ENCODE measurements at places on chromosomes 11 and 22.
A peak's percentile ranks its signal among the peaks of the same experiment; 100 is the strongest.

- no peak for DNase-seq
Measured at GRCh38 chr11:86740628-86741483, 59.5 kb upstream of the PRSS23 start.

GRCh38 chr22:46681010-46681409, 57.0 kb downstream of the CERK start:
- peak; percentile 15 for DNase-seq

DNA sequence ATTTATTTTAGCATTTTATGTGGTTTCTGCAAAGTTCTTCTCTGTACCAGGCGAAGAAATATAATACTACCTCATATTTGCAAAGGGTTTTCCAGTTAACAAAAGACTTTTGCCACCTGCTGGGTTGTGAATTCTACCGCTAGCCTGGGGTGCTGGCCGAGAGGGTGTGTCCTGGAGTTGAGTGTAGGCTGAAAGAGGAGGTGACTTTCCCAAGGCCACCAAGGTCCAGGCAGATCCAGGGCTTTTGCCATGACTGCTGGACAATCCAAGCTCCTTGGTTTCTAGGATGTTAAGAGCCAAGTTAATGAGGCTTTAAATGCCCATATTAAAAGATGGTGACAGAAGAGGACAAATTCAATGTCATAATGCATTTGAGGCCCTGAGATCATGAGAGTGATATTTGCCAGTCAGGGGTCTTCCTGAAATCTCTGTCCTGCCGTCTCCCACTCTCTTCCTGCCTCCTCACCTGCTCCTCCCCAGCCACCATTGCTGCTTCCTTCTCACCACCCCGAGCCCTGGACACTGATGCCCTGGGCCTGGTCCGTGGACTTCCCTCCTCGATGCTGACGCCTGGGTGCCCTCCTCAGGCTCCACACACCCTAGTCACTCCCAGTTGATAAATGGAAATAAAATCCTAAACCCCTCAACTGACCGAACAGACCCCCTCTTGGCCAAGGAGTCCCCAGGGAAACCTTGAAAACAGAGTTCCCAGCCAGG, 825.6 kb downstream of the TBC1D22A start:
- DNase-seq = no peak

GRCh38 chr22:29914165-29914564, 31.2 kb downstream of the MTMR3 start:
- no peak for DNase-seq

GRCh38 chr22:46953968-46954765, 191.7 kb downstream of the TBC1D22A start:
- DNase-seq = no peak

DNA sequence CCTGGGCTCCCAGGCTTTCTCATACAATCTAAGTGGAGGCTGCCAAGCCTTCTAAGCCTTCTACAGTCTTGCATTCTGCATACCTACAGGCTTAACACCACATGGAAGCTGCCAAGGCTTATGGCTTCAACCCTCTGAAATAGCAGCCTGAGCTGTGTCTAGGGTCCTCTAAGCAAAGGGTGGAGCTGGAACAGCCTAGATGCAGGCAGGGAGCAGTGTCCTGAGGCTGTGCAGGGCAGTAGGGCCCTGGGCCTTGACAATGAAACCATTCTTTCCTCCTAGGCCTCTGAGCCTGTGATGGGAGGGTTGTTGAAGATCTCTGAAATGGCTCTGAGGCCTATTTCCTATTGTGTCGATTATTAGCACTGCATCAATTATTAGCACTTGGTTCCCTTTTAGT, 150.9 kb upstream of the GRK3 start:
- no peak for DNase-seq

DNA sequence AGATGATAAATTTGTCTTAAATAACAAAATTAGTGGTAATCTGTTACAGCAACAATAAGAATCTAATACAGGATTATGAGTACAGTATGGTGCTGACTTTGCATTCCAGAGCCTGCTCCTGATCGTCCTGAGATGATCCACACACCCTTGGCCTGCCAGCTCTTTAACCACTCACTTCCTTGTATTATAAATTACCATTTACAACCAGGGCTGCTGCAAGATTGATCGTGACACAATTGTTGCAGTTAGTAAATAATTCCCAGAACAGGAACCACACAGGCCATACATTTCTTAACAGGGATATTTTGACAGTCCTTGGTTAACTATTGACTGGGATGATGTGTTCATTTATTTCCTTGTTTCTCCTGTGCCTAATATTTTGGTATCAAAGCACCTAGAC, 3.8 kb upstream of the CBLIF start:
- DNase-seq = no peak

DNA sequence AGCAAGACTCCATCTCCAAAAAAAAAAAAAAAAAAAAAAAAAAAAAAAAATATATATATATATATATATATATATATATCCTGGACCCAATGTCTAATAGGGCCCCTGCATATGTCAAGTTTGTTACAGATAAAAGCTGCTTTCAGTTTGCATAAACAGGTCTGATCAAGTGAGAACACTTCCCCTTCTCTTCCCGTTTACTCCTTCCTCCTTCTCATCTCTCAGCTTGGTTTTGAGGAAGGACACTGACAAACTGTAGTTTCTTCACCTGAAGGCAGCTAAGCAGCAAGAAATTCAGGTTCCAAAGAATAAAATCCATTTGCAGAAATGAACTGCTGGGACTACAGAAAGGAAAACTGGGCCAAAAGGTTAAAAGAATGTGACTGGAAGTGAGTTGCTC, 11.7 kb downstream of the THOC5 start:
- no peak for DNase-seq

GRCh38 chr11:119116235-119116594, 5.2 kb upstream of the HINFP start:
- no peak for DNase-seq

GRCh38 chr11:32110795-32111194, 19.9 kb downstream of the RCN1 start:
- no peak for DNase-seq

DNA sequence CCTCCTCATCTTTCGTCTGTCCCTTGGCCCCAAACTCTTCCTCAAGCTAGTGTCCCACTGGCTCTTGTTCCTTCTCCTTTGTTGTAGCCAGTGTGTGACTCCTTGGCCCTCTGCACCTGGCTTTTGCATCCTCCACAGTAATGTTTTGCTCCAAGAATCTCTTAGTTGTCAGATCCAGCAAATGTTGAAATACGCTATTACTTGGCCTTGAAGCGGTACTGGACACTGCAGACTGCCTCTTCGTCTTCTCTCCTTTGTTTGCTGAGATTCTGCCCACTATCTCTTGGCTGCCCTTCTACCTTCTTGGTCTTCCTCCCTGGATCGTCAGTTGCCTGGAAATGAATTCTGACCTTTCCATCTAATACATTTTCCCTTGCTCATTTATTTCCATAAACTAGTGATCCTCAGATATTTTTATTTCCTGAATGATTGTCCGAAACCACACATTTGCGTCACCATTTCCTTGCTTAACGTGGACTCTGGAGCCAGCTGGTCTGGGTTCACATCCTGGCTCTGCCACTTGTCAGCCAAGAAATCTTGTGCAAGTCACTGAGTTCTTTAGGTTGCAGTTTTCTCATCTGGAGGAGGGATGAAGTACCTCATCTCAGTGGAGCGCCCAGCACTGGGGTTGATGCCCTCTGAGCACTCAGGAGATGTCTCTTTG, 113.6 kb downstream of the LDLRAD3 start:
- DNase-seq = no peak

- DNase-seq = no peak
Measured at GRCh38 chr11:4484310-4484709, 1.9 kb downstream of the OR52K1 start.

GRCh38 chr11:6405846-6406245, 13.0 kb downstream of the APBB1 start:
- DNase-seq = no peak

GRCh38 chr22:27393371-27393770, 408.2 kb downstream of the MN1 start:
- no peak for DNase-seq

DNA sequence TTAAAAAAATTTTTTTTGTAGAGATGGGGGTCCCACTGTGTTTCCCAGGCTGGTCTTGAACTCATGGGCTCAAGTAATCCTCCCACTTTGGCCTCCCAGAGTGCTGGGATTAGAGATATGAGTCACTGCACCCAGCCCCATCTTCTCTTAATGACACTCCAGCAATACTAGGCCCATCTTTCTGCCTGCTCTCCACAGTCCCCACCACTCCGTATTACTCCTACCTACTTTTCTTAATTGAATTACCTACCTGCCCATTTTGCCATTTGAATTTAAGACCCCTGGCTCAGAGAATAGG, 2.0 kb upstream of the STIM1 start:
- DNase-seq = no peak

- no peak for DNase-seq
Measured at GRCh38 chr22:28978863-28979796, 82.5 kb downstream of the C22orf31 start.

- no peak for DNase-seq
Measured at GRCh38 chr11:124841201-124841600, 24.0 kb upstream of the ROBO3 start.

DNA sequence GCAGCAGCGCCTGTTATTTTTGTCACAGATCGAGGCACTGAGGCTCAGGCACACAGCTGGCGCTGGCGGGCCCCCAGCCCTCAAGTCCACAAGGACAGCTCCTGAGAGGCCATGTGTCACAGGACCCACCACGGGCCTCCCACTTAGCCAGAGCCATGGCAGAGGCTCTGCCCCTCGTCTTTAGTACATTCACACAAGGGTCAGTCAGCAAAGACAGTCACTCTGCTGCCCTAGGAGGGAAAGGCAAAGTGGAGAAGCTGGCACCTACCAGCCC, 29.1 kb downstream of the GNAZ start:
- DNase-seq = no peak

DNA sequence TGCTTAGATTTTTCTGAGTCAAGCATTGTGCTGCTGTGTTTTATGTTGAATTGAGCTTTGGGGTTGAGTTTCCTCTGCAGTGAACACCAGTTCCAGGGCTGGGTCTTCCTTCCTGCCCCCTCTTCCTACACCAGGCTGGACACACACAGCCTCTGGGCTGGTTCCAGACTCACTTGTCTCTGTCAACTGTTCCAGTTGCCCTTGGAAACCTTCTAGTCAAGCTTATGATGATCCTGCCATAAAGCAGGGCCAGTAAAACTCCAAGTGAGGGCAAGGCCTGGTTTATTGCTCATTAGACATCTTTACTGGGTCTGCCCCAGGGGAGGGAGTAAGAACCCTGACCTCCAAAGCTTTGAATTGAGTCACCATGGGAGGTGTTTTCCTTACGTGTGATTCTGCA, 61.1 kb downstream of the KIAA1671 start:
- DNase-seq = no peak

DNA sequence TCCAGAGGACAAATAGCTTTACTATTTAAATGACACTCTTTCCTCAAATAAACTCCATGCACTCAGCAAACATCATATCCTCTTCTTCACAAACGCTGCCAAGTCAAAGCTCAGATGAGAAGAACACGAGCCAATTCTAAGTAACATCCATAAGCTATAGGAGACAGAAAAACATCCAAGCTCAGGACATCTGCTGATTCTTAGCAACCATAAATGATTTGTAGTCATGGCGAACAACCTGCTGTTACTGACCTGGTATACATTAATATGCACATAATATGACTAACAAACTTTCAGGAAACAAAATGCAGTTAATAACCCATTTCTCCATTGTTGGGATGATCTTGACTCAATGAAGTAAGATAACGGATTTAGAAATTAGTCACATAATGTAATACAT, 6.7 kb downstream of the GALNT18 start:
- no peak for DNase-seq

DNA sequence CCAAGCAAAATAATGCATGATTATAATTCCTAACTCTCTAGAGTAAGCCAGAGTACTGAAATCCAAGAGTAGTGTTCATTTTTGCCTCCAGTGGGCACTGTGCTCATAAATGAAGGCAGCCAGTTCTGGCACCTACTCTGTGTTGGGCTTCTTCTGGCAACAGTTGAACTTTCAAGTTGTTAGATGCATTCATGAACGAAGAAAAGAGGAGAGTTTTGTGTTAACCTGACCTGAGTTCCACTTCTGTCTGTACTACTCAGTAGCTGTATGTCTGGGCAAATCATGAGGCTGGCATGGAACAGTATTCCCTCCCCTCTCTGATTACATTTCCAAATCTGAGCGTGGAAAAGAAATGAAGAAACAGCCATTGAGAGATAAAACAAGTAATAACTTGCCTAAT, 20.3 kb upstream of the TENM4 start:
- DNase-seq = no peak

DNA sequence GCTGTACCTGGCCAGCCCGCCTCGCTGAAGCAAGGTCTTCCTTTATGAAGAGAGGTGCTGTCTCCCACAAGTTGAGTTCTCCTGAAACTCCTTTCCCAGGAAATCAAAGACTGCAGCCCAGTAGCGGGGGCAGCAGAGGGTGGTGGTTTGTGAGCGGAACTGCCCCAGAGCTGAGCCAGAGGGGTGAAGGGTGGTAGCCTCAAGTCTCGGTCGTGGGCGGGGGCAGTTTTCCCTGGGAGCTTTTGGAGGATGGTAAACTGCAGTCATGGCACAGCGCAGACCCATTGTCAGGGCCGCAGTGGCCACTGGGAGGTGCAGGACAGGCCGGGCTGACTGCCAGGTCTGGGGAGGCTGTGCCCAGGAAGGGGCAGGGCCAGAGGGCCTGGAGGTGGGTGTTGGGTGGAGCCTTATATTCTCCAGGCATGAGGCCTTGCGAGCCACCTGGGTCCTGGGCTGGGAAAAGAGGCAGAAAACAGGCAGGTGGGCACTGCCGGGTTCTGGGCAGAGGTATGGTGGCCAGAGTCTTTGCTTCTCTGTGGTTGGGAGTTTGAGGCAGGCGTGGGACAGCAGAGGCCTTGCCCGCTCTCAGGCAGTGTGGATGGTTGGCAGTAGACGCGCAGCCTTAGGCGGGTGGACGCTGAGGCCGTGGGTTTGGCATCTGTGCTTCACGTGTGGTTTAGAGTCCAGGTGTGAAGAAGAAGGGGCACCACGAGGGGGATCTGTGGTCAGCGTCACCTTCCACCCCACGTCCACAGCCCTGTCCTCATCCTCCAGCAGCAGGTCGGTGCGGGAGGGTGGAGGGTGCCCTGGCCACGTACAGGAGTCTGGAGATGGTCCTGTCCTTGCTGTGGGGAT, 1176.4 kb downstream of the BRD1 start:
- no peak for DNase-seq

GRCh38 chr11:126011265-126011664, 51.4 kb downstream of the CDON start:
- DNase-seq = no peak

DNA sequence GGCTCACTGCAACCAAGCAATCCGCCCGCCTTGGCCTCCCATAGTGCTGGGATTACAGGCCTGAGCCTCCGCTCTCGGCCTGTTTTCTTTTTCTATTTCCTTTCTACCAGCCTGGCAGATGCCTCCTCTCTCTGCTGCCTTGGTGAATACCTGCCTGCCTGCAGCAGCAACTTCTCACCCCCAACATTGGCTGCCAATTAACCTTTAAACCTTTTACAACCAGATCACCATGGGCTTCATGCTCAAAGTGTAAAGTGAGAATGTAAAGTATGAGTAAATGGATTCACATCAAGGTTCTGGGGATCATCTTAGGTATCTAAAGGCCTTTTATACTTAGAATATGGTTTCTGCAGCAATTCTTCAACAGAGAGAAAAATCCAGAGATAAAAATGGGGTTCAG, 13.0 kb upstream of the FCHSD2 start:
- no peak for DNase-seq

- DNase-seq = no peak
Measured at GRCh38 chr11:94885133-94885532, 88.2 kb downstream of the CWC15 start.

GRCh38 chr11:119249671-119250010, 43.5 kb downstream of the CBL start:
- DNase-seq = no peak
